ENCODE measurements at places on chromosomes 1 and 21.

- no peak for DNase-seq
- peaks cover 48% of the 10 kb centered on the region for H3K4me1 ChIP-seq
- H3K36me3 ChIP-seq = peaks cover 21% of the 10 kb centered on the region
- peak overlapping the region; percentile 88 for H3K27ac ChIP-seq
Measured at GRCh38 chr1:89260566-89261255, 11.9 kb downstream of the GBP5 start.

GRCh38 chr1:19319196-19319595 is 7.1 kb downstream of the SLC66A1 start:
- no peaks in the 10 kb centered on the region for H3K27me3 ChIP-seq
- peaks cover 13% of the 10 kb centered on the region for H3K4me1 ChIP-seq
- H3K36me3 ChIP-seq = peaks cover 3% of the 10 kb centered on the region
- no peak for DNase-seq
- H3K27ac ChIP-seq = no peak overlapping the region
- no peak overlapping the region for H3K4me3 ChIP-seq

GRCh38 chr1:53638360-53639035 is 100.5 kb downstream of the GLIS1 start:
- no peak overlapping the region for H3K4me3 ChIP-seq
- no peak overlapping the region for H3K27ac ChIP-seq
- DNase-seq = no peak
- H3K27me3 ChIP-seq = peaks cover 34% of the 10 kb centered on the region
- no peaks in the 10 kb centered on the region for H3K4me1 ChIP-seq
- H3K36me3 ChIP-seq = no peaks in the 10 kb centered on the region

GRCh38 chr1:57615956-57616355 is 192.1 kb upstream of the DAB1 start:
- H3K4me1 ChIP-seq = no peaks in the 10 kb centered on the region
- H3K4me3 ChIP-seq = no peak overlapping the region
- H3K36me3 ChIP-seq = no peaks in the 10 kb centered on the region
- H3K27ac ChIP-seq = no peak overlapping the region

GRCh38 chr1:173489149-173489600 is 12.0 kb downstream of the PRDX6 start:
- H3K27me3 ChIP-seq = no peaks in the 10 kb centered on the region
- H3K4me1 ChIP-seq = peaks cover 3% of the 10 kb centered on the region
- no peak for DNase-seq
- peaks cover 12% of the 10 kb centered on the region for H3K36me3 ChIP-seq

DNA sequence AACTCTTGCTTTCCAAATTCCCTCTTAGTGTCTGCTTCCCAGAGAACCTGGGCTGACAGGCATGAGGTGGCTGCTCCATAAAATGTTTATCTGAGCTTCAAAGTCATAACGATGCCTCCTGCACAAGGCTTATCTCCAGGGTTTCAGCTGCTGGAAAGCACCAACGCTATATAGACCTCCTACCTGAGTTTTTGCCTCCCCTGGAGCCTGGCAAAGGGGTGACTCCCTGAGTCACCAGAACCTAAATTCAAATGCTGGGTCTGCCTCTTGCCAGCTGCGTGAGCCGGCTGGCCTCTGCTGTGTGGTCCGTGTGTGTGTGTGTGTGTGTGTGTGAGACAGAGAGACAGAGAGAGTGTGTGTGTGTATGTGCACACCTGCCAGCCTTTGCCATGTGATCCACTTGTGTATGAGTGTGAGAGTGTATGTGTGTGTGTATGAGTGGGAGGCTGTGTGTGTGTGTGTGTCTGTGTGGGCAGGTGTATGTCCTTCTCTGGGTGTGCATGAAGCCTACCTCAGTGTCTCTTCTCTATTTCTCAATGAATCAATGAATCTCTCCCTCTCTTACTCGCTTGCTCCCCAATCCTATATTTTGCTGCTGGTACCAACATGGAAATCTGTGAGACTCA is 714.9 kb downstream of the MATN1 start:
- peaks cover 41% of the 10 kb centered on the region for H3K27me3 ChIP-seq
- no peak for DNase-seq
- H3K4me1 ChIP-seq = peaks cover 6% of the 10 kb centered on the region
- no peak overlapping the region for H3K4me3 ChIP-seq
- H3K27ac ChIP-seq = peak overlapping the region; percentile 24
- H3K36me3 ChIP-seq = no peaks in the 10 kb centered on the region

DNA sequence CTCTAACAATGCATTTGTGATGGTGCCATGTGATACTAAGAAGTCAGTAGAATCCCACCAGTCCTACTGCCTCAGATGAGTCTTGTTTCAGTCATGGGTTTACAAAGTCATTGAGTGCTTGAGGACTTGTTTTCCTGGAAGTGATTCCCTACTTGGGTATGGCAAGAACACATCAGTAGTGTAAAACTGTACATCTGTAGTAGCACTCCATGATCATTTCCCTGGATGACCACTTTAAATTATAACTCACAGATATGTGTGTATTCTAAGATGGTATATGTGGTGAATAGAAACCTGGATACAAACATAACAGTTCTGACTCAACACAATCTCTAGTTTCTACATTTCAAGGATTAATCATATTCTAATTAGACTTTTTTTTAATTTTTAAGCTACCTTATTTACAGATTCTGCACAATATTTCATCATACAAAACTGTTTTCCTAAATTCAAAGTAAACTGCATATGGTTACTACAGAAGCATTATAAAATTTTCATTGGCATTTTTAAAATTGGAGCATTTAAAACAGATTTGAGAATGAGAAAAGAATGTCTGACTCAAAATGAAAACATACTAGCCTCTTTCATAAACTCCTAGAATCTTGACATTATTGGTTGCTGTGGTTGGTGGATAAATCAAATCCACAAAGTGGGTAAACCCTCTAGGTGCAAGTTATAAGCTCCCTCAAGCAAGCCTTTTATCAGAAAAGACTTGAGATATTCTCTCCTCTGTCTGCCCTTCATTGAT is 6.8 kb upstream of the PSMG1 start:
- H3K4me1 ChIP-seq = peaks cover 12% of the 10 kb centered on the region
- H3K27ac ChIP-seq = no peak overlapping the region
- DNase-seq = no peak
- no peaks in the 10 kb centered on the region for H3K27me3 ChIP-seq
- peaks cover 3% of the 10 kb centered on the region for H3K36me3 ChIP-seq
- H3K4me3 ChIP-seq = no peak overlapping the region

DNA sequence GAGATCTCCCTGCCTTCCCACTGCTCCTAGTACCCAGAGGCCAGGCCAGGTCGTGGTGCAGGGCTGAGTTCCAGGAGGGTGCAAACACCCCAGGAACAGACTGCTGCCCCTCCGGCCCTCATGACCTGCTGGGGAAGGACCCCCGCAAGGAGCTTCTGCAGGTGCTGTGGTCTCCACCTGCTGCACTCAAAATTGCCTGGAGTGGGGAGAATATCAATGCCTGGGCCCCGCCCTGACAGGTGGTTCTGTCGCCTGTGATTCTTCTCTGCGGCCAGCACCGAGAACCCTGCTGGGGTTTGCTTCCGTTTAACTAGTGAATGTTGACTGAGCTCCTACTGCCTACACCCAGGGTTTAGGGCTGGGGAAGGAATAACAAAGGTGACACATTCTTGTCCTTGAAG is 2.1 kb upstream of the TFF3 start:
- no peak for DNase-seq
- H3K4me3 ChIP-seq = no peak overlapping the region
- no peak overlapping the region for H3K27ac ChIP-seq
- peaks cover 5% of the 10 kb centered on the region for H3K4me1 ChIP-seq
